ENCODE measurements at places on chromosomes 2 and 18.
A peak's percentile ranks its signal among the peaks of the same experiment; 100 is the strongest.

- no peak for DNase-seq
Measured at GRCh38 chr2:151025816-151026215, 235.8 kb downstream of the RBM43 start.

- no peak for DNase-seq
Measured at GRCh38 chr18:50724751-50725151, 95.1 kb downstream of the MRO start.

DNA sequence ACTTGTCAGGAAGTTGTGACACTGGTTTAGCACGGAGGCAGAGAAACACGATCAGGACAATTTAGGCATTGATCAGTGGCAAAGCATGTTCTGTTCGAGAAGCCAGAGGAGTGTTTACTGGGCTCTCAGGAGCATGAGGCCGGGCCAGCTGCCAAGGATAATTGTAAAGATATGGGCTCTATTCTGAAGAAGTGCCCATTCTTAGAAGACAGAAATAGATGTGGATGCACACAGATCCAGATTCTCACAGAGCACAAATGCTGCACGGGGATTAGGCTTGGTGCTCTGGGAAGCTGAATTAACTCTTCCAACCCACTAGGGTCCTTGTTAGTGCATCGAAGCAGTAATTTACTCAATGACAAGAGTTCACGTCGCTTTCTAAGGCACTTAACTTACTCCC lies 16.2 kb downstream of the AFF3 start:
- no peak for DNase-seq

DNA sequence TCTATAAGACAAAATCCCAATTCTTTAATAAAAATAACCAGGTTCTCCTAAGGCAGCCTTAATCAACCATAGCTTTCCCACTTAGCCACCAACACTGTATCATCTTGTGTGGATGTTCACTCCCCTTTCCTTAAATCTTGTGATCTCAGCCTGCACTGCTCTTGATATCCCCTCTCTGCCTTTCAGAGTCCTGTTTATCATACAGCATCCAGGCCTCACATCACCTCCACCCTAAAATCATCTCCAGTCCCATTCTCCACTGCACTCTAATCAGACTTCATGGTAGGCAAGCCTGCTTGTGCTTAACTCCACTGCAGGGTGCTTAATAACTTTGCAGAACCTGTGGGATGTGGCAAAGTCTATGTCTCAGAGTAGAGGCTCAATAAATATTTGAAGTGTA lies 18.8 kb downstream of the ARHGAP15 start:
- no peak for DNase-seq

DNA sequence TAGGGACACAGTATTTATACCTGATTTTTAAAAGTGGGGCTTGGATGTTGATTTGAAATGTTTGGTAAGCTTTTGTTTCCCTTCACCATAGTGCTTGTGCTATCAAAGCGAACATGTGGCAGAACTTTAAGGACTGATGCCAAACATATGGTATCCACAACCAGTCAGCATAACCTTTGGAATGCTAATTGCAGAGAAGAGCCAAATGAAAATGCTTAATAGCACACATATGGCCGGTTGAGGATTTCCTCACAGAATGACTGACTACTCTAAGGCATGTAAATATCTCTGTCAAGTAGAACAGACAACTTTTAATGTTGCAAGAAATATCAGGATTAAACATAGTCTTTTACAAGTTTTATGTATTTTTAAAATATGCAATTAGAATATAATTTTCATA lies 120.9 kb upstream of the COL3A1 start:
- no peak for DNase-seq

- no peak for DNase-seq
Measured at GRCh38 chr18:54878159-54878622, 49.9 kb downstream of the RAB27B start.

- DNase-seq: no peak
Measured at GRCh38 chr2:106847366-106847765, 38.6 kb downstream of the ST6GAL2 start.

GRCh38 chr2:3001615-3002560 lies 375.7 kb downstream of the EIPR1 start:
- peak; percentile 7 for DNase-seq

- DNase-seq: no peak
Measured at GRCh38 chr2:17661460-17661859, 92.2 kb downstream of the SMC6 start.

DNA sequence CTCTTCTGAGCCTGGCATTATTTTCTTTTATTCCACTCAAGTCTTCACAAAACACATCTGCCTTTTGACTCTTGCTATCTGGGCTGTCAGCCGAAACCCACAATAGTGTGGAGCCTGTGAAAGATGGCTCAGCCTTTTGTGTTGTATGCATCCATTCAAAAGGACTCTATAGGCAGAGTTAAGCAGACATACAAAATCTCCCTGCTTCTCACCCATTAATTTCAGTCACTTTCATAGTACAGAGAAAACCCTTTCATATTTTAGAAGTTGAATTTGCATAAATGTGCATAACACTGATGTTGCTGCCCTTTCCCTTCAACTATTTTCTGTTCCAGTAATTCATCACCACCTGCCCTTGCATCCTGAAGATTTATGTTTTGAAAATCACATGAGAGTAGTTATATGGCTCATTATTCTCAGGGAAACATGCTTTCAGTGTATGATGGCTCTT lies 154.6 kb downstream of the EVA1A start:
- DNase-seq: no peak

- DNase-seq: no peak
Measured at GRCh38 chr2:191907091-191907490, 60.2 kb upstream of the CAVIN2 start.

DNA sequence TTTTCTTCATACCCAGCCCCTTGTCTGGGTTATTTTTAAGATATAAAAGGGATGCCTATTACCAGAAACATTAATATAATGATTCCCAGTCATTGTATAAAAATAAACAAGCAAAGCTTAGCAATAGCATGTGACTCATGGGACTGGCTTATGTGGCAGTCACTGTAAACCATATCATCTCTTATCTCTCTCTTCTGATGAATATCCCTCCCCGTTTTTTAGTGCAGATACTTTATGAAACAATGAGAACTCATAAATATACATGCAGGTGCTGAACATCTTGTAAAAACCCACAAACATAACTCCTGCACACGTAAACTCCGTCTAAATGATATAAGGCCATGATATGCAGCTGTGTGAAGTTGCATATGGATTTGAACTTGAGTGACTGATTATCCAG lies 154.9 kb downstream of the MGAT5 start:
- no peak for DNase-seq

DNA sequence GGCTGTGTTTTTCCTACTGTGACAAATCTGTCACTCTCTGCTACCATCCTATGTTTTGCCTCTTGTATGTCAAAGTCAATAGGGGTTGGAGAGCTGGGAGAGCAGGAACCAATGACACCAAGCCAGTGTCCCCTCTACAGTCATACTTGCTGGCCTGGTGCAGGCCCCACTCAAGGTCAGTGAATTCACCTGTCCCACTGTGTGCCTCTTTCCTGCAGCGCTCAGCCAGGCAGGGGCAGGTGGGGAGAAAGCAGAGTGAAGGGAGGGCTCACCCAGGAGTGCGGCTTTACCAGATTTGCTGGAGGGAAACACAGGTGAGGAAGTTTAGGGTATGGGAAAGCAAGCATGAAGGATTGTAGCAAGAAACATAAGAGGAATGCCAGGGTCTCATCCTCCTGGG lies 114.5 kb downstream of the GYPC start:
- DNase-seq: no peak

DNA sequence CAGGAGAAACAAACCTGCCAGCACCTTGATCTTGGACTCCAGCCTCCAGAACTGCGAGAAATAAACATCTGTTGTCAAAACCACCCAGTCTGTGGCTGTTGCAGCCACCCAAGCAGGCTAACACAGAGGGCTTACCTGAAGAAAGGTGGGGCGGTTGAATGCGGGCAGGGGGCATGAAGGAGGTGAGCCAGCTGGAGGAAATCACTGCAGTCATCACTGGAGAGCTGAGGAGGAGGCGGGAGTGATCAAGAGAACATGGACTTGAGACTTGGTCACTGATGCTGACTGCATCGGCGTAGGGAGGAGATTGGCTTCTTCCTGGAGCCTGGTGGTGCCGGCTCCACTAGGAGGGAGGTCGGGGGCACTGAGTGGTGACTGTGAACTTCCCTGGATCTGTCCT lies 14.6 kb upstream of the ARMC9 start:
- no peak for DNase-seq

- no peak for DNase-seq
Measured at GRCh38 chr2:11393711-11394236, 49.3 kb upstream of the ROCK2 start.

DNA sequence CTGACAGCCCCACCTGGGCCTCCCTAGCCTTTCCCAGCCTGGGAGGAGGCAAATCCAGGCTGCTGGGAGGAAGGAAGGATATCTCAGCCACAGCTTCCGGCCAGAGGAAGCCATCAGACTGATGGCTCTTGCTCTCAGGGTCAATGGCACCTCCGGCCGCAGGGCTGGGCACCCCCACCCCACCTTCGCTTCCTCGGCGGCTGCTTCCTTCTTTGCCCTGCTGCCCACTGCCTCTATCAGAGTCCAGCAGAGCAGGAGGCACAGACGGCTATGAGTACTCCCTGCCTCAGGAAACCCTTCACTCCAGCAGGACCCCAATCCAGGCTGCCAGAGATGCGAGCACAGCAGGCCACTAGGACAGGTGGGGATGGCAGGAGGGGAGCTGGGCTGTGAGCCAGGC lies 3.3 kb downstream of the SEMA4C start:
- no peak for DNase-seq

- DNase-seq: no peak
Measured at GRCh38 chr2:240500561-240501423, 57.0 kb downstream of the ANKMY1 start.

DNA sequence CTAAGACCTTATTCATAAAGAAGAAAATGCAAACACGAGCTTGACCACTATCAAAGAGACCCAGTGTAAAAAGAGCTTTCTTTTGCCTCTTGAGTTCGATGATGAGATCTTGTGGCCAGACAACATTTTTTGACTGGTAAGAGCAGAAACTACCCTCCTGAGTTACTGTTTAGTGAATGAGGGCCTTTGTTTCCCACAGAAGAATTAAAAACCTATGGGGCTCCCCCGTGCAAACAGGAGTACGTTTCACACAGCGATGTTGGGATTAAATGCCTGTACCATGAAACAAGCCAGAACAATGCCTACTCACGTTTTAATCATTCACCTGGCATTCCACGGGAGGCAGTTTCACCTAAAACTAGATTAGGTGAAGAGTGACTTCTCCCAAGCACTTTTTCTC lies 36.0 kb downstream of the MYCN start:
- no peak for DNase-seq

DNA sequence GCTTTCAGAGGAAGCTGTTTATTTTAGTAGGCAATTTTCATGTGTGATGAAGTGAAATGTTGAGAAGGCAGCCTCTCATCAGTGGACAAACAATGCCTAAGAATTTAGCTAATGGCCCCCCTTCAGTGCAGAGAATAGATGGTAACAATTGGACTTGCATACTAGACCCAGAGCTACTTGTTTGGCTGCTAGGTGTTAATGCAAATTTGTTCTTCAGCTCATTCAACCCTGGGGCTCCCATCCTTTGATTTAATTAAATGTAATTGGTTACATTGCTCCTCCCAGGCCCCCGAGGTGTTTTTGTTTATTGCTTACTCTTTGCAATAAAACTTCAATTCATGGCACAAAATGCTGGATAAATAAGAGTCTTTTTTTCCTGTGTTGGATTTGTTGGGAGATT lies 68.6 kb downstream of the CAMKMT start:
- peak; percentile 62 for DNase-seq

- DNase-seq: peak; percentile 28
Measured at GRCh38 chr2:206084439-206084869, 1.5 kb downstream of the INO80D start.

GRCh38 chr2:21486445-21486844 lies 362.7 kb downstream of the TDRD15 start:
- DNase-seq: no peak

GRCh38 chr2:112829961-112830681 lies 6.5 kb downstream of the IL1B start:
- DNase-seq: no peak

- DNase-seq: no peak
Measured at GRCh38 chr2:85324639-85325465, 2.9 kb downstream of the TGOLN2 start.

GRCh38 chr2:122634256-122634655 lies 878.8 kb downstream of the TSN start:
- no peak for DNase-seq

DNA sequence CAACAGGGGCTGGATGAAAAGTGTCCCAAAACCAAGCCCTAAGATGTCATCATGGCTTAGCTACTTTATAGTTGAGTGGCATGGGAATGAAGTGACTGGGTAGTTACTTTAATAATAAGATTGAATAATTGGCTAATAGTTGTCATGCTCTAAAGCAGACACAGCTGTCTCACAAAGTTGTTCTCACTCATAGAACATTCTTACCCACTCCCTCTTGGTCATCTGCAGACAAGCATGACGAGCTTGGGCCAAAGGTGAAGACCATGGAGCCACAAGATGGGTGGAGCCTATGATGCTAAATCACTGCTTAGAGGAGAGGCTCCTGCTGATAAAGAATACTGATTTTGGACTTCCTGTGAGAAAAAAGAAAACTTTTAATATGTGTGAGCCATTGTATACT lies 62.4 kb upstream of the MMADHC start:
- no peak for DNase-seq

DNA sequence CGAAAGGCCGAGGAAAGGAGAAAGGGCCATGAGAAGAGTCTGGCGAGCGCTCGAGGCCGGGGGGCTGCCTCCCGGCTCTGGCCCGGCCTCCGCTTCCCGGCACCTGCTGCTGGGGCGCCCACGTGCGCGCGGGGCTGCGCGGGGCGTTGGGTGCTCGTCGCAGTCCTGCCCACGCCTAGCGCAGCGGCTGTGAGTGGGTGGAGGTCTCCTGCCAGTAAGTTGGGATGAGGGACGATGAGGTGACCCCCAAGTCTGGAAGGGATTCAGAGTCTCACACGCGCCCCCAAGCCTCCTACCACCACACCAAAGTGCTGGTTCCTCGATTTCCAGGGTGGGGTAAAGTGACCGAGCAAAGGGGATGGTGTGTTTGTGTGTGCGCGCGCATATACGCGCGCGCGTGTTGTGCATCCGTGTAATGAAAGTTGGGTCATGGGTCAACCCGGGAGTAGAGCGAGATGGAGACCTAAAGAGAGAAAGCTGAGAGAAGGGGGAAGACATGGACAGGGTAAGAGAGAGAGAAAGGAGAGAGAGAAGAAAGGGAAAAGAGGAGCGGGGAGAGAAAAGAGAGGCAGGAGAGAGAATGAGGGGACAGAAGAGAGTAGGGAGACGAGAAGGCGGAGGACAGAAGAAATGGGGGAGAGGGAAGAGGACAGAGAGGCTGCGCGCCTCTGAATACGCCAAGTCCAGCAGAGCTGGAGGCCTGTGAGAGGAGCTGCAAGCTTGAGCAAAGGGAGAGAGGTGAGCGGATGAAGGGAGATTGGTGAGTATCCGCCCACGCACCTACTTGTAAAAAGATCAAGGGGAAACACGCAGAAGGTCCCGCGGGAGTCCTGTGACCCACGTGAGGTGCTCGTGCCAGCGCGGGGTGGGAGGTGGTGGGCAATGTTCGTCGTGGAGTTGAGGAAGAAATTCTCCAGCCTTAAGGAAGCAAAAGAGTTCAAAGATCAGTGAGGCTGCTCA lies 1.7 kb upstream of the NETO1 start:
- no peak for DNase-seq

GRCh38 chr2:202270487-202270886 lies 4.9 kb downstream of the NOP58 start:
- no peak for DNase-seq

GRCh38 chr2:14016289-14016955 lies 616.1 kb upstream of the LRATD1 start:
- DNase-seq: no peak

GRCh38 chr2:240166191-240166590 lies 25.7 kb upstream of the OTOS start:
- DNase-seq: no peak

GRCh38 chr2:200450288-200450687 lies 59.6 kb downstream of the KCTD18 start:
- DNase-seq: no peak
